ENCODE measurements at places on chromosomes 1 and 21. TPM values are rescaled to one million over a fixed set of nuclear protein-coding genes. Genes with fewer than 3 reads are reported as not detected.
A peak's percentile ranks its signal among the peaks of the same experiment; 100 is the strongest.

DNA sequence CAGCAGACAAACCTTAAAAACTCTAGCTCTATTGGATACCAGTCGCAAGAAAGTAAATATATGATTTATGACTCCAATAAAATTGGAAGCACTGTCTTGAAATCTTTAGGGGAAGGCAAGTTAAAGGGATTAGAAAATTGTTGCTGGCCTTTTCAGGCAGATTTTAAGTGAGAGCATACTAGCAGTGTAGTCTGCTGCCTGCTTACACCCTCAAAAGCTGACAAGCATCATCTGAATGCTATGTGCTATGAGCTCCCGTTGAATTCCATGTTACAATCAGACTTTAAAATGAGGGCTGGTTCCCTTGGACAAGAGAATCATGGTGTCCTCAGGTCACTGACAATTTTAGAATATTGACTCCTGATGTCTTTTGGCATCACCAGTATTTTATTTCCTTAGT lies 271.1 kb upstream of the C1orf105 start:
- DNase-seq = no peak

- no peak for DNase-seq
These were observed 282.1 kb downstream of the RPS6KC1 start for GRCh38 chr1:213333121-213333520.

Gene PTPRF
- total RNA-seq = 21.4 TPM

DNA sequence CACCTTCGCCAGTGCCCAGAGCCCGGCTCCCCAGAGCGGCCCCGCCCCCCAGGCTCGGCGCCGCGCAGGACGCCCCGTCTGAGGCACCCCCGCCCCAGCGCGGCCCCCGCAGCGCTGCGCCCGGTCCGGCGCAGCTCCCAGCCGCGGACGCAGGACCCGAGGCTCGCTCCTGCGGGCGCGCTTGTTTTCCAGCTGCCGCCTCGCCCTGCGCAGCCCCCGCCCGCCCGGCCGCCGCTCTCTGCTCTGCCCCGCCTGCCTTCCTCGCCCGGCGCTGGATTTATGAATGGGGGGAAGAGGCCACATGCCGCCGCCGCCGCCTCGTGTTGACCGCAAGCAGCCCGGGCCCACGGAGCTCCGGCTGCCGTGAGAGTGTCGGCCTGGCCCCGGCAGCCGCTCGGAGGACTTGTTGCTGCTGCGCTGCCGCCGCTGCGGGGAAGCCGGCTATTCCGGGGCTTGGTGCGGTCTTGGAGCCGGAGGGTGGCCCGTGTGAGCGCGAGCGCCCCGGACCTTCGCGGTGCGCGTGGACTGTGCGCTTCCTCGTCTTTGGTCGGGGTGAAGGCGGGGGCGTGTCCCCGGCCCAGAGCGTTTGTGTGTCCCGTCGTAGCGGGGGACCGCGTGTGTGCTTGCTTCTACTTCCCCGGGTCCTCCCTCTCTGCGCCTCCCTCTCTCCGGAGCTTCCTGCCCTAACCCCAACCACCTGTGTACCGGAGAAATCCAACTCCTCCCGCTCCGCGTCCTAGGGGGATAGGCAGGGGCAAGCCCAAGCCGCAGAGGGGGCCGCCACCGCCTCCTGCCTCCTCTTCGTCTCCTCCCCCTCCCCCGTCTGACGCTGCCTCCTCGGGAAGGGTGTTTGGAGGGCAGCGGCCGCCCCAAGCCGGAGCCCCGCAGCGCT lies 736 bp downstream of the KCNC4 start:
- DNase-seq = peak; percentile 74
